ENCODE measurements at places on chromosomes 12 and 14.

DNA sequence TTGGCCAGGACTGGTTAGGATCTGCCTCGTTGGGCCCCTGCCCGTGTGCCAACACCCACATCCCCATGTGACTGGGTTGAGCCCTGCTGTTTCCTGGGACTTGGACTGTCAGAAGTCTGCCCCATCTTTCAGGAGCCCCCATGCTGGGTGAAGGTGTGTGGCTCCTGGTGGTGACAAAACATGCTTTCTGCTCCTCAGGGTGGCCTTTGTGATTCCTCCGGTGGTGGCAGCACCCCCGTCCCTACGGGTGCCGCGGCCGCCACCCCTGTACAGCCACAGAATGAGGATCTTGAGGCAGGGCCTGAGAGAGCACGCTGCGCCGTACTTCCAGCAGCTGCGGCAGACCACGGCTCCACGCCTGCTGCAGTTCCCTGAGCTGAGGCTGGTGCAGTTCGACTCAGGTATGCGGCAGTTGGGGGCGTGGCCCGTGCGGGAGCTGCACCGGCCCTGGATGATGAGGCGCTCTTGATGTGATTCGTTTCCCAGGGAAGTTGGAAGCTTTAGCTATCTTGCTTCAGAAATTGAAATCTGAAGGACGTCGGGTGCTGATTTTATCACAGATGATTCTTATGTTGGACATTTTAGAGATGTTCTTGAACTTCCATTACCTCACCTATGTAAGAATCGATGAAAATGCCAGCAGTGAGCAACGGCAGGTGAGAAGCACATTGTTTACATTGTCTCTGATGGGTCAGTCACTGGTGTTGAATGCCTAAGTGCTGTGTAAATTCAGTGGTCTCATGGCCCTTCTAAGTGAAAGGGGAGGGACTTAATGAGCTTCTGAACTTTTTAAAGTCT lies 80.0 kb downstream of the EP400 start:
- DNase-seq = no peak

- DNase-seq = no peak
Measured at GRCh38 chr14:78319406-78319805, 149.2 kb downstream of the NRXN3 start.

- no peak for DNase-seq
Measured at GRCh38 chr12:69903548-69903947, 78.5 kb downstream of the MYRFL start.

GRCh38 chr12:659090-659683 lies 4.1 kb downstream of the NINJ2 start:
- DNase-seq = no peak

DNA sequence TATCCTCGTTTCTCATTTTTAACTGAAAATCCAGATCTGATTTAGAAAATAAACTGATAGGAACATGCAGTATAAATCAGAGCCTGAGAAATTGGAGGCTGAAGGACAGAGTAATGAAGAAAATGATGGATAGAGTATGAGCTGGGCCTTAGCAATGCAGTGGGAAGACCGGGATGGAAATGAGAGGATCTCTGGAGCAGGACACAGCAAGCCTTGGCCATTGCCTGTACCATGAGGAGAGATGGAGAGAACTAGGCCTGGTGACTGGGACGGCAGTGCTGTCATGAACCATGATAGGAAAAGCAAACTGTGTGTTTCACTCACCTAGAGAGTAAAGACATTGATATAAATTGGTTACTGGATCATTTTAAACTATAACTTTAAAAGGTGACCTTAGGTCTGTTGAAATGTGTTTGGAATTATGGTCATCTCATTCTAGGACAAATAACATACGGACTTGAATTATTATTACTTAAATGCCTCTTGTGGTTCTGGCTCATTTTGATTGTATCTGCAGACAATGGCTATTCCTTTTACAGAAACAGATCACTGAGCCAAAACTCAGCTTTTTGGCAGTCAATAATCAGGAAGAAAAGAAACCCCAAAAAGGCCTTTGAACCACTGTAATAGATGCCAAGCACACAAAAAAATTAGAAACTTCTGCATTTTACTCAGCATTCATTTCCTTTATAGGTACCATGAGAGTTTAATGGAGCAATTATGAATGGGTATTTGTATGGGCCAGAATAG lies 251.9 kb upstream of the PRKD1 start:
- no peak for DNase-seq

DNA sequence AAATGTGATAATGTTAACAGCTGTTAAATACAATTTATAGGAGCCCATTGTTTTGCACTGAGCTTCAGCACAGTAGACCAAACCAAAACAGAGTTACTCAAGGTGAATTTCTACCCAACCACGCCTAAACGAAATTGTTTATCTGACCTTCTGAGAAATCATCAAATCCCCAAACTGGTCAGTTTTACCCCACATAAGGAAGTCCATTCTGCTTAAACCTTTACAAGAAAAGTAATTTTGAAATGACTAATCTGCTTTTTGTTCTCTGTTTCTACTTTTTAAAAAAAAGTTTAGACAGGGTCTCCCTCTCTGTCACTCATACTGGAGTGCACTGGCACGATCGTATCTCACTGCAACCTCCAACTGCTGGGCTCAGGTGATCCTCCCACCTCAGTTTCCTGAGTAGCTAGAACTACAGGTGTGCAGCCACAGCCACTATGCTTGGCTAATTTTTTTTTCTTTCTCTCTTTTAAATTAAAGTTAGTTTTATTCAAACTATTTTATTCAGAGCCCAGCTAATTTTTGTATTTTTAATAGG lies 1.4 kb upstream of the RNF10 start:
- no peak for DNase-seq

GRCh38 chr12:1906579-1906978 lies 11.9 kb downstream of the CACNA2D4 start:
- DNase-seq = no peak

- no peak for DNase-seq
Measured at GRCh38 chr12:3998968-3999792, 126.0 kb upstream of the PARP11 start.

GRCh38 chr12:126093908-126094307 lies 1028.7 kb downstream of the AACS start:
- DNase-seq = no peak

DNA sequence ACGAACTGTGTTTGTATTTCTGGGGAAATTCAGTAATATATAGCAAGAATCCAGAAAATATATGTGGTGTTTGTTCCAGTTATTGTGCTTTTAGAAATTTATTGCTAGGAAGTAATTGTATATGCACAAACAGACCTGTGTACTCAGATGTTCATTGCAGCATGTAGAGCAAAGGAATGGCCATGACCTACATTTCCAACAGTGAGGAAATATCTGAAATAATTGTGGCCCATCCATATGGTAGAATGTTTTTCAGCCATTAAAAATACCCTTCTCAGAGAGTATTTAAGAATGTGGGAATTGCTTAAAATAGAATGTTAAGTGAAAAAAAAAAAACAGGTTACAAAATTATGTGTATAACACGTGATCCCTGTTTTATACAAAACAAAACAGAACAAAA lies 77.3 kb downstream of the TMX1 start:
- DNase-seq = no peak

- no peak for DNase-seq
Measured at GRCh38 chr12:58086930-58087329, 145.6 kb downstream of the ATP23 start.

GRCh38 chr14:61690982-61691381 lies 4.3 kb upstream of the HIF1A start:
- no peak for DNase-seq

- DNase-seq = no peak
Measured at GRCh38 chr14:27270716-27271115, 672.9 kb upstream of the NOVA1 start.

DNA sequence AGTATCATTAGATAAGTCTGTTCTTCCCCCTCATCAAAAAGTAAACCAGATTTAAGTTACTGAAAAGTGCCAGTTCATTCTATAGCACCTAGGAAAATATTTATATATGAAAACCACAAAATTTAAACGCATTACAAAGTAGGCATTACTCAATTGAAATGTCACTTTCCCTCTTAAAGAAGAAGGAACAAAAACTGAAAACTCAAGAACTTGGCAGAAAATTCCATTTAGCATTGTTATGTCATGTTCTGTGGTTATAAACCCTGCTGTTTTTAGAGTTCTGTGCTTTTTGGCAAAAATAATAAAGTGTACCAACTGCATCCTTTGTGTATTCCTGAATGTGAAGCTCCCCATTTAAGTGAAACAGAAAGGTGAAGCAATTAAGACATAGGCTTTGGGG lies 3.6 kb downstream of the FGD4 start:
- DNase-seq = no peak

- DNase-seq = no peak
Measured at GRCh38 chr14:29799464-29800095, 128.1 kb downstream of the PRKD1 start.

- DNase-seq = no peak
Measured at GRCh38 chr14:33646692-33647260, 304.1 kb downstream of the EGLN3 start.

- DNase-seq = no peak
Measured at GRCh38 chr12:105485321-105485910, 154.9 kb downstream of the C12orf75 start.

DNA sequence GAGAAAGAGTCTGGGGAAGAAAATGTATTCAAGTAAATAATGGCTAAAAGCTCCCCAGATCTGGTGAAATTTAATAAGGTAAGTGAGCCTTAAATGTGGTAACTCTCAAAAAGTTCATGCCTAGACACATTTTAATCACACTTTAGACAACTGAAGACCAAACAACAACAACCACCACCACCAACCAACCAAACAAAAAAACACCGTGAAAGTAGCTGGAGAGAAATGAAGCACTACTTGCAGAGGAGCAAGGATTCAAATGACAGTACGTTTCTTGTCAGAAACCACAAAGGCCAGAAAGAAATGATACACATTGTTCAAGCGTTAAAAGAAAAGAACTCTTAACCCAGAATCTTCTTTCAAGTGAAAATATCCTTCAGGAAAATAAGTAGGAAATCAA lies 208.3 kb downstream of the MYRFL start:
- no peak for DNase-seq

DNA sequence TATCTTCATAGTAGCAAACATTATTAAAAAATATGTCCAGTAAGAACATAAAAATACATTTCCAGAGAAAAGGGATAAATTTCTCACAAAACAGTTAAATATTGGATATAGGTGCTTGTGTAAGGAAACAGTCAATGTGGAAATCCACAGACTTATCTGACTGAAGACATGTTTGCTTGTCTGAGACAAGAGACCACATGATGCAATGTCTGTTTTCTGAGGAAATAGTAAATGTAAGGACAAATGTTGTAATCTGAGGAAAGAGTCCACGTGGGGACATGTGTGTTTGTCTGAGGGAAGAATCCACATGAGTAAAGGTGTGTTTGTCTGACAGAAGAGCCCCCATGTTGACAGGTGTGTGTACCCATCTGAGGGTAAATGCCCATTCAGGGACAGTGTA lies 1093.2 kb downstream of the TMEM121 start:
- DNase-seq = no peak

GRCh38 chr12:123696646-123697045 lies 15.5 kb upstream of the ATP6V0A2 start:
- DNase-seq = no peak

DNA sequence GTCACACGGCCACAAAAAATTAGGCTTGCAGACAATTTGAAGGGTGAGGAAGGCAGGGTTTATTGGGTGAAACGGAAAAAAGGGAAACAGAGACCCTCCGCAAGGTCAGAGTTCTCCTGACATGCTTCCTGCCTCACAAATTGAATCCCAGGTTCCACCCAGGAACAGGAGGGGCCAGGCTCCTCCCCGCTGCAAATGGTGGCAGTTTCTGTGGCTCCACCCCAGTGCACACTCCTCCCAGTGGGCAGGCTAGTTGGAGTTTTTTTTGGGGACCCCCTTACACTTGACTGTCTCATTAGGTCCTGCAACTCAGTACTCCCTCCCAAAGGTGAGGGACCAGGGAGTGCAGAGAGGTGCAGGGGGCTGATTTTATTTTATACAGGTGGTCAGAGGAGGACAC lies 39.4 kb upstream of the PPP1CC start:
- no peak for DNase-seq

- DNase-seq = no peak
Measured at GRCh38 chr12:14950421-14950820, 11.0 kb downstream of the ARHGDIB start.

GRCh38 chr12:3995306-3995705 lies 122.1 kb upstream of the PARP11 start:
- DNase-seq = no peak

- no peak for DNase-seq
Measured at GRCh38 chr12:15116086-15116485, 105.1 kb downstream of the RERG start.

- no peak for DNase-seq
Measured at GRCh38 chr12:123971449-123971769, 1.2 kb downstream of the CCDC92 start.

DNA sequence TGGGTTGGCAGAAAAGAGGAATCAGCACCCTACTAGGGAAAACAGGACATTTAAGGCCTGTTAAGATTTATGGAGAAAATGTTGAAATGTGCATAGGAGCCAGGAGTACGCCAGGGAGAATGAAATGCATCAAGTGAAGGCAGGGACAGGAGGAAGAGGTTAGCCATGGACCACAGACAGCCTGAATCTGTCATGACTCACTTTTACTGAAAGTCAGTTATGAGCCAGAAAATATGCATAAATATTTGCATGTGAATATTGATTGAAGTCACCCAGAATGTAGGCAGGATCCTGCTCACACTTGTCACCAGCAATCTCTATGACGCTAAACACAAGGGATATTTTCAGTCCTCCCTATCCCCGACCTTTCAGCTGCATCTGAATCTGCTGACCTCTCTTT lies 25.1 kb upstream of the CDK17 start:
- DNase-seq = no peak

GRCh38 chr12:131473741-131474709 lies 236.9 kb upstream of the SFSWAP start:
- no peak for DNase-seq

GRCh38 chr12:115382681-115383080 lies 698.7 kb upstream of the TBX3 start:
- DNase-seq = no peak

GRCh38 chr12:114396153-114396868 lies 9.6 kb downstream of the TBX5 start:
- no peak for DNase-seq

DNA sequence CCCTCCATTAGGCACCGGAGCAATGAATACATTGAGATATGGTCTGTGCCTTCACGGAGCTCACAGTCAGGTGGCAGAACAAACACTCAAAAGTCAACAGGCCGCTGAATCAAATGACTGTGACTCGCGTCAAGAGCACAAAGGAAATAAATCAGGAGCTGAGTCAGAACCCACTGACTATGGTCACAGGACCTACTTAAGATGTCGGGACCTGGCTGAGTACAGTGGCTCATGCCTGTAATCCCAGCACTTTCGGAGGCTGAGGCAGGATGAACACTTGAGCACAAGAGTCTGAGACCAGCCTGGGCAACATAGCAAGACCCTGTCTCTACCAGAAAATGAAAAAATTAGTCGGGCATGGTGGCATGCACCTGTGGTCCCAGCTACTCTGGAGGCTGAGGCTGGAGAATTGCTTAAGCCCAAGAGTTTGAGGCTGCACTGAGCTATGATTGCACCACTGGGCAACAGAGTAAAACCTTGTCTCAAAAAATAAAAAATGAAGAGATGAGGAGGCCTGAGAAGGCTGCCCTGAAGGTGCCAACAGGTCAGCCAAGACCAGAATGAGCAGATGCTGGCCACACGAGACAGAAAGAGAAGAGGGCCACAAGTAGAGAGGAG lies 19.9 kb downstream of the TMEM233 start:
- no peak for DNase-seq

- no peak for DNase-seq
Measured at GRCh38 chr14:105912641-105913180, 386.3 kb downstream of the TMEM121 start.

- DNase-seq = no peak
Measured at GRCh38 chr14:85024931-85025330, 505.0 kb upstream of the FLRT2 start.

- DNase-seq = no peak
Measured at GRCh38 chr12:132244724-132245295, 84.6 kb downstream of the GALNT9 start.

Data from stimulated activated CD8-positive, alpha-beta memory T cell treated with anti-CD3 and anti-CD28 coated beads, Interleukin-7, amount 100 ng/mL, for 24 hours (primary cell).